ENCODE measurements at places on chromosomes 12 and 14. TPM values are rescaled to one million over a fixed set of nuclear protein-coding genes. Genes with fewer than 3 reads are reported as not detected.

- no peak for DNase-seq
Measured at GRCh38 chr12:91921555-91921954, 224.1 kb downstream of the BTG1 start.

GRCh38 chr12:29073631-29074239 is 75.3 kb upstream of the FAR2 start:
- DNase-seq: peak; percentile 7

The POTEM gene
- total RNA-seq: not detected

The MDP1 gene
- 5.5 TPM for total RNA-seq

GRCh38 chr14:93648440-93649168 is 139.7 kb downstream of the PRIMA1 start:
- DNase-seq: no peak

The GLIPR1L1 gene
- not detected for total RNA-seq

- DNase-seq: no peak
Measured at GRCh38 chr12:67457778-67458665, 188.9 kb downstream of the CAND1 start.

The KRT82 gene
- not detected for total RNA-seq

DNA sequence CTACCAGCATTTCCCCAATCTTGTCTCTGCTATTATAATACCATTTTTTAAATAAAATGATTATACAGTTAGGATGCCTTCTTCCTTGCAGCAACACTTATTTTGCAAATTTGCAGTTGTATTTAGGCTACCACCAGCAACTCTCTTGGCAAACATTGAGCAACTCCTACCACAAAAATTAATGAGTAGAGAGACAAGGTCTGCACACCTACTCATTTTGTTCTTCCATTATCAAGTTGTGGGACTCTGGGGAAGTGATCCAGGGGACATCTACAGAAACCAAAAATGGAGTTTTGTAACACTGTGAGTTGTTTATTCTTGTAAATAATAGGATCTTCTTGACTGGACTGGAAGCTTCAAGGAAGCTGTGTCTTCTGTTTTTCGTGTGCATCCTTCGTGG is 38.6 kb downstream of the DGLUCY start:
- DNase-seq: no peak

GRCh38 chr12:80017261-80017870 is 82.0 kb upstream of the OTOGL start:
- DNase-seq: no peak

DNA sequence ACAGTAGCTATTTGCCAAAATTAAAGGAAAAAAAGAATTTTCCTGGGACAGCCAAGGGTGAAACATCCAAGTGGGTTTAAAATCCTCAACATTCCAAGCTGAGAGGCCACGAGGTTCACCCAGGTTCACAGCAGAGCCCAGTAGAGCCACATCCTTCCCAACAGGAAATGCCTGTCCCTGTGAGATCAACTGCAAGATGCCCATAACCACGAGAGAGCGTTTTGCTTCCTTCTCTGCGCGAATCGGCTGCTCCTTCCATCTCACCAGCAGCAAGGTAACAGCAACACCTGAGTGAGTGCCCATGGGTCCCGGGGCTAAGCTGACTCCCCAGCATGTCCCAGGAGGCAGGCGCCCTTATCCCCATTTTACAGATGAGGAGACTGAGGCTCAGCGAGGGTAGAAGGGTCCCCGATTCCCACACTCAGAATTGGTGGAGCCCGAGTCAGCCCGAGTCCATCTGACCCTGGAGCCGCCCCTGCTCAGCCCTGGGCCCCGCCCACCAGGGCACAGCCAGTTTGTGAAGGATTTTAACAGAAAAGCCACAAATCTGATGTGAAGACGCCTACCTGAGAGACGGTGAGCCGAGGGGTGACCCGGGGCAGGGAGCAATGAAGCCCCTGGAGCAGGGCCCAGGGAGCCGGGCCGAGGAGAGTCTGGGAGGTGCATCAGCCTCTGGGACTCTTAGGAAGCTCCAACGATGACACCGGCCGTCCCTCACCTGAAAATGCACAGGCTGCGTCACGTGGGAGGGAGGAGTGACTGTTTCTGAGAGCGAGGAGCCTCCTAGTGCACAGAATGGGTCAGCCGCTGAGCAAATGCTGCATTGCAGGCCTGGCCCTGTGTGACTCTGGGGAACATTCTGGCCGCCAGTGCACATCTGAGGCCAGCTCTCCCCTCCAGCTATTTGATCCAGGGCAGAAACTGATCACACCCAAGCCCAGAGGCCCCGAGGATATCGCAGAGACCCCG is 236.9 kb upstream of the SFSWAP start:
- DNase-seq: no peak

DNA sequence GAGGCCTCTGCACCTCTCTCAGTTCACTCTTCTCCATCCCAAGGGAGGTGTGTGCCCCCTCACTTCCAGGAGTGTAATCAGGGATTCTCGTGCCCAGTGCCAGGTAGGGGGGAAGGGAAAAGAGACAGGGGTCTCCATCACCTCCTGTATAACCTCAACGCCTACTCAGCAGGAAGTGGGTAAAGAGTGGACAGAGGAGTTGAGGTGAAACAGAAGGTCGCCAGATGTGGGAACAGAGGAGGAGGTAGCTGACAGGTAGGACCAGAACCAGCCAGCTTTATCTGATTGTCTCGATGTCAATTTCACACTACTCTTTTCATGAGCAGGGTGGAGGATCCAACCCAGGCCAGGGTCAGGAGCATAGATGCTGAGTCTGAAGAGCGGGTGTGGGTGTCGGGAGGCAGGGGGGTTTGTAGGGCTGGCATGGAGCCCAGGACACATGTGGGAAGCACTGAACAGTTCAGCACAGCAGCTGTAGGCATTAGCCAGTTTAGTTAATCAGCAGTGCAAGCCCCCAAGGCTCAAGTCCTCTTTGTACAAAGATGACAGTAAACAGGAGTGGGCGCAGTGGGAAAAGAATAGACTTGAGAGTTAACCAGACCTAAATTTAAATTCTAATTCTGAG is 213.5 kb downstream of the PELI2 start:
- no peak for DNase-seq

GRCh38 chr14:105385322-105385637 is 13.1 kb upstream of the TEX22 start:
- DNase-seq: no peak

DNA sequence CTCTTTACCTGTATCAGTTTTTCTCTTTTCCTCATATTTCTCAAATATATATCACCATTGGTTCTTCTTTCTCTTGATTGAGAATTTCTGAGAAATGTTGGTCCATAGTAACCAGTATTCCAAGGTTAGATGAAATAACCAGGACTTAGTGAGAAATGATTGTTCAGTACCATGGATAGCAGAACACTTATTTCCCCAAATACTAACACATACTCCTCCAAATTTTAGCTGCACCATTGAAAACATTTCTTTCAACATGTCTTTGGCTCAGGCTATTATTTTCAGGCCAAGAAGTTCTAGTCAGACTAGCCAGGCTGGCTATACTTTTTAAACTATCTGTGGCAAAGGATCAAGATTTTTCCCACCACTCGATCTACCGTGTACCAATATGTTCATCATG is 113.3 kb downstream of the PTPRO start:
- DNase-seq: no peak

- DNase-seq: no peak
Measured at GRCh38 chr12:112216223-112216622, 90.9 kb downstream of the TRAFD1 start.

The PLA2G1B gene
- not detected for total RNA-seq

The RNASE13 gene
- total RNA-seq: not detected

The PROX2 gene
- total RNA-seq: 0.93 TPM

DNA sequence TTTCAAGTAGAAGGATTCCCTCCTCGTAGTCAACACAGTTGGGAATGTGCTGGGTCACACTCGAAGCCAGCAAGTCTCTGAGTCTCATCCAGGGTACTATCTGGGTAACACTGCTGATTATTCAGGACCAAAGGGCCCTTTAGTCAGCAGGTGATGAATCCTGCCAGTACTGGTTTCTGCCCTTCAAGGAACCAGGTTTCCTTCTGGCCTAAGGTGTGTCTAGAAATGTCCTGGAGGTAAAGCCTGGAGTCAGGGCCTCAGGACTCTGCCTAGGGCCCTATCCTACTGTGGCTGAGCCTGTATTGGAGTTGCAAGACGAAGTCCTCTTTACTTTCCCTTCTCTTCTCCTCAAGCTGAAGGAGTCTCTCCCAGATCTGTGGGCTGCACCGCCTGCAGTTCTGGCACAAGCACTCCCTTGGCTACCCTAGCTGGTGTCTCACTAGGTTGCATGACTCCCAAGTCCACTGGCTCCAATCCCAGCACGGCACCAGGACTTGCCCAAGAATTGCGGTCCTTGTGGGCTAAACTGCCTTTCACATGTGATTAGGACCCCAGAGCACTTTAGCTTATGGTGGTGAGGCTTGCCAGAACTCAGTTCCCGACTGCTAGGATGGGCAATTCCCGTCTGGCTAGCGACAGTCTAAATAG is 193.7 kb upstream of the PDE3A start:
- DNase-seq: no peak

DNA sequence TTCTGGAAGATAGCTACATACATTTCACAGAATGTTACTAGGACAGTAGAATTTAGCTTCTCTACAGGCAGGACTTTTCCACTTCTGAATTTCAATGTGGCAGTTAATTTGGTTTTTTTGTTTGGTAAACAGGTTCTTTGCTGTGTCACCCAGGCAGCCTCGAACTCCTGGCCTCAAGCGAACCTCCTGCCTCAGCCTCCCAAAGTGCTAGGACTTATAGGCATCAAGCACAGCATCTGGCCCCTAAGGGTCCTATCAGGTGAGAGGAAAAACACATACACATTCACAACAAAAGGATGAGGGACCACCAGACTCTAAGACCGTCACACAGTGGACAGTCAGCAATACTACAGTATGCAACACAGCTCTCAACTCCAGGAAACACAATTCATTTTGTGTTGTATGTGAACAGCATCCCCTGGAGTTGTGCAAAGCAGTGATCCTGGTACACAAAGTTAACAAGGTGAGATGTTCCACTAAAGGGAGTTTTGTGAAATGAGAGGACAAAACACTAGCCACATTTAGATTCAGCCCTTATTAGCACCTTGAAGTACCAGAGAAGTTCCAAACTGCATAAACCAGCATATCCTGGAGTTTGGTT is 6.9 kb downstream of the ATP2B1 start:
- no peak for DNase-seq

GRCh38 chr12:25433581-25434325 is 119.3 kb downstream of the LMNTD1 start:
- no peak for DNase-seq

The FAM186B gene
- 0.18 TPM for total RNA-seq

DNA sequence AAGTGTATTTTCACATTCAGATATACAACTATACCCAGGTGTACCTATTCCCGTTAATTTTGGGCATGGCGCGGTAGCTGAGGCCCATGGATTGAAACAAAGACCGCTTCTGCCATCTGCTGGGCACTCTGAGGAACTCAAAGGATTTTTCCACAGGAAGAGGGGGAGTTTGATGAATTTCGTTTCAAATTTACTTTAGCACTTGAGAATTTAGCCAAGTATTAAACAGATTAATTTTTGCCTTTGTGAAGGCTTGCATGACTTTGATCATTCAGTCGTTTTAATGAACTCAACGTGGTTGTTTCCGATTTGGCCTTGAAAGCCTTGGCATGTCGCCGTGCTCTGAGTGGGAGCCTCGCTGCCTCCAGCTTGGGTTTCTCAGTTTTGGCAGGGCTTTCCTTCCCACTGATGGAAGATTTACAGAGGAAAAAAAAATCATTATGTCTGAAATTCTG is 153.2 kb upstream of the DDHD1 start:
- DNase-seq: peak; percentile 23

DNA sequence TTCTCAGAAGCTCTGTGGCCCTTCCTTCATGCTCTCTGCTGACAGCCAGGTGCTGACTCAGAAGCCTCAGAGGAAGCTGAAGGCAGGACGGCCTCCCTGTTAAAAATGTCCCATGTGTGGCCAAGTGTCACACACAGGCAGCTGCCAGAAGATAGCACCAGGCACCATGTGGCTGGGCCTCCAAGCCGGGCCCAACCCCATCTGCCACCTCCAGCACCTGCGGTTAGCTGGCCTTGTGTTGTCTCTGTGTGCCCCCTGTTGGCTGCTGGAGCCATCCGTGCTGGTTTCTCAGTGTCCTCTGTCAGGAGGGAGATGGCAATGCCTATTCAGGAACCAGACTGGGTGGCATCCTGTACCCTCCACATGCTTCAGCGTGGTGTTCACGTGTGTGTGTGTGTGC is 63.2 kb downstream of the TSPAN11 start:
- DNase-seq: peak; percentile 10

The PDE6H gene
- not detected for total RNA-seq

DNA sequence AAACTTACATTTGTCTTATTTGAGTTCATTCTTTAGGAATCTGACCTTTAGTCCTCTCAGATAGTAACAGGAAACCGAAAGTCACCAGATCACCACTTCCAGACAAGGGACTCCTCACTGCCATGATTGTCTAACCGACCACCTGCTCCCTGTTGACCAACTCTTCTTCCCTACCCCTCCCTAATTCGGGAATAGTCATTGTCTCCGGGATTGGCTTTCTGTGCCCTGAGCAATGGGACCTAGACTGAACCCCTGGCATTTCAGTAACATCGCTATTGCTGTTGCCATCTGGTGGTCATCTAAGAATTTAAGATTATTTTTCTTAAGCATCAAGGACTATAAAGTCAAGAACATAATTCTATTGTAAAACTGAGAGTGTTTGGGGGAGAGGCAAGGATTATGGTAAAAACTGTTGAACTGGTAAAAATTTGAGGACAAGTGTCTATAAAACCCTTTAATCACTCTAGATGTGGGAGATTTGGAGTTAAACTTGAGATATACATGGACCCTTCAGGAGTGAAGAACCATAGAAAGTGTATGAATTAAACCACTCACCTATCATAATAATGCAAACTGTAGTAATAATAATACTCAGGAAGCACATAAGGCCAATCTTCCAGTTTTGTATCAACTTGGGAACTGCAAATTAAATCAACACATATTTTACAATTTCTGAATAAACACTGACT is 6.3 kb downstream of the CLEC2A start:
- no peak for DNase-seq

The GSKIP gene
- total RNA-seq: 24.7 TPM

DNA sequence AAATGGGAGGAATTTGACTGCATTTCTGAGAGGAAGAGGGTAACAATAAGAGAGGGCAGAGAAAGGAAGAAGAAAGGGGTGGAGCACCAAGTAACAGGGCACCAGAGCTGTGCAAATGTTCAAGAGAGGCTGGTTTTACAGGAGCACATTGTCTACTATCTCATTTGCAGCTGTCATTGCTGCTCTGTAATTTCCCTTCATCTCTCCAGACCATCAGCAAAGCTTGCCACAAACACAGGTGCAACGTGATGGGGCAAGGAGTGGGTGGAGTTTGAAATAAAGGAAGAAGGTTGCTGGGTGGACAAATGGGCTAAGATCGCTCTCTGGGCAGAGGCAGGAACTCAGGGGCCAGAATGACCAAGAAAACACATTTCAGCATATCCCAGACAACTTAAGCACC is 47.9 kb upstream of the PLEKHG6 start:
- DNase-seq: no peak

The CBLN3 gene
- total RNA-seq: 6.5 TPM

The AICDA gene
- not detected for total RNA-seq

The GDF3 gene
- not detected for total RNA-seq

DNA sequence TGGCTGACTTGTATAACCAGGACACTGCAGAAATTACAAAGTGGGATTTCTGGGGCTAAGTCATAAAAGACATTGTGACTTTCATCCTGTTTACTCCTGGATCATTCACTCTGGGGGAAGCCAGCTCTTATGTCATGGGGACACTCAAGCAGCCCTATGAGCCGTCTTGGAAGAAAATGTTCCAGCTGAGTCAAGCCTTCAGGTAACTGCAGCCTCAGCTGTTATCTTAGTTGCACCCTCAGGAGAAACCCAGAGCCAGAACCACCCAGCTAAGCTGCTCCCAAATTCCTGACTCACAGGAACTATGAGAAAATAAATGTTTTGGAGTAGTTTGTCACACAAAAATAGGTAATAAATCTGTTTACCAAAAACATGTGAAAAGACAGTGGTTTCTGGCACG is 43.1 kb upstream of the GXYLT1 start:
- no peak for DNase-seq
